GM23248 (cell line): ENCODE measurements at places on chromosomes 3 and 15.

- no peak overlapping the region for H3K4me3 ChIP-seq
- no peak overlapping the region for H3K27ac ChIP-seq
- DNase-seq: no peak
- peaks cover 28% of the 10 kb centered on the region for H3K4me1 ChIP-seq
- no peaks in the 10 kb centered on the region for H3K27me3 ChIP-seq
Measured at GRCh38 chr15:99538261-99538660, 27.5 kb upstream of the MEF2A start.

DNA sequence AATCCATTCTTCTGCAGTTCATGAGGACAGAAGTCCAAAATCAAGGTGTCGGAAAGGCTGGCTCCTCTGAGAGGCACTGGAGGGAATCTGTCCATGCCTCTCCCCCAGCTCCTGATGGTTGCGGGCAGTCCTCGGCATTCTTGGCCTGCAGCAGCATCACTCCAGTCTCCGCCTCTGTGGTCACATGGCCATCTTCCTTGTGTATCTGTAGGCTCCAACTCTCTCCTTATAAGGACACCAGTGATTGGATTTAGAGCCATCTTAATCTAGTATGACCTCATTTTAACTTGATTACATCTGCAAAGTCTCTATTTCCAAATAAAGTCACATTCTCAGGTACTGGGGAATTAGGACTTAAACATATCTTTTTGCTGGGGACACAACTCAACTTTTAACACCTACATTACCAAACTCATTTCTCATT, 56.0 kb upstream of the FLNB start:
- no peak overlapping the region for H3K4me3 ChIP-seq
- H3K4me1 ChIP-seq: peaks cover 48% of the 10 kb centered on the region
- H3K27ac ChIP-seq: peak overlapping the region; percentile 71
- H3K27me3 ChIP-seq: no peaks in the 10 kb centered on the region

- peaks cover 39% of the 10 kb centered on the region for H3K36me3 ChIP-seq
- H3K27me3 ChIP-seq: no peaks in the 10 kb centered on the region
- peaks cover 19% of the 10 kb centered on the region for H3K4me1 ChIP-seq
- no peak overlapping the region for H3K27ac ChIP-seq
Measured at GRCh38 chr3:47612178-47612577, 33.5 kb upstream of the CSPG5 start.

- peak; percentile 32 for DNase-seq
- no peaks in the 10 kb centered on the region for H3K36me3 ChIP-seq
- H3K27me3 ChIP-seq: no peaks in the 10 kb centered on the region
- peaks cover 22% of the 10 kb centered on the region; the same call in 1 of the 2 replicates for H3K4me1 ChIP-seq
- H3K27ac ChIP-seq: no peak overlapping the region
- no peak overlapping the region for H3K4me3 ChIP-seq
Measured at GRCh38 chr3:12752102-12752501, 7.0 kb downstream of the TMEM40 start.

GRCh38 chr3:70431911-70432310, 119.5 kb upstream of the MDFIC2 start:
- H3K36me3 ChIP-seq: no peaks in the 10 kb centered on the region
- H3K27ac ChIP-seq: no peak overlapping the region
- peak; percentile 11 for DNase-seq
- H3K4me3 ChIP-seq: no peak overlapping the region
- no peaks in the 10 kb centered on the region for H3K4me1 ChIP-seq
- no peaks in the 10 kb centered on the region for H3K27me3 ChIP-seq

GRCh38 chr3:180417241-180417640, 184.7 kb upstream of the TTC14 start:
- H3K4me3 ChIP-seq: no peak overlapping the region
- no peak overlapping the region for H3K27ac ChIP-seq
- H3K4me1 ChIP-seq: peaks cover 6% of the 10 kb centered on the region; the same call in 1 of the 2 replicates
- peak; percentile 16 for DNase-seq

DNA sequence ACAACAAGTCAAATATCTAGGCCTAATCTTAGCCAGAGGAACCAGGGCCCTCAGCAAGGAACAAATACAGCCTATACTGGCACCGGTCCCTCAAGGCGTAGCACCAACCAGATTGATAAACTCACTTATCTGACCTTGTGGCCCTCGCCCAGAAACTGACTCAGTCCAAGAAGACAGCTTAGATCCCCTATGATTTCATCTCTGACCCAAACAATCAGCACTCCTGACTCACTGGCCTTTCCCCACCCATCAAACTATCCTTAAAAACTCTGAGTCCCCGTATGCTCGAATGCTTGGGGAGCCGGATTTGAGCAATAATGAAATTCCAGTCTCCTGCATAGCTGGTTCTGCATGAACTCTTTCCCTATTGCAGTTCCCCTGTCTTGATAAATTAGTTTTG, 1.6 kb upstream of the SORD start:
- 0 out of 2 replicates have a peak, but pooled peaks cover 10% of the 10 kb centered on the region for H3K27me3 ChIP-seq
- H3K4me1 ChIP-seq: peaks cover 10% of the 10 kb centered on the region; the same call in 1 of the 2 replicates
- no peaks in the 10 kb centered on the region for H3K36me3 ChIP-seq
- no peak overlapping the region for H3K27ac ChIP-seq
- DNase-seq: peak; percentile 25

DNA sequence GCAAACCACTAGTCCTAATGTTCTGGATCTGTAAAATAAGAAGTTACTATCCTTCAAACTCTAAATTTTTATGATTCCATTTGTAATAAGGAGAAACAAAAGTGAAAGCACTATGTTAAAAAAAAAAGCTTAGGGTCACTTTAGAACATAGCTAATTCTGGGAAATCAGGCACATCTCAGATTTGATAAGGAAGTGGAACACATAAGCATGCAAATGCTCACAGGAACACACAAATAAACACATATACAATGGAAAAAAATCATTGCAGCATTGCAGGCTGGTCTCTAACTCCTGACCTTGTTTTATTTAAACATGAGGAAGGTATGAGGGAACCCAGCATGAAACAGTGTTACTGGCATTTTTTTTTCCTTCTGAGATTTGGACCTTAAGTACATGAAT, 63.2 kb upstream of the TNFSF10 start:
- DNase-seq: no peak
- H3K36me3 ChIP-seq: no peaks in the 10 kb centered on the region
- no peak overlapping the region for H3K27ac ChIP-seq
- H3K27me3 ChIP-seq: no peaks in the 10 kb centered on the region
- no peaks in the 10 kb centered on the region for H3K4me1 ChIP-seq

DNA sequence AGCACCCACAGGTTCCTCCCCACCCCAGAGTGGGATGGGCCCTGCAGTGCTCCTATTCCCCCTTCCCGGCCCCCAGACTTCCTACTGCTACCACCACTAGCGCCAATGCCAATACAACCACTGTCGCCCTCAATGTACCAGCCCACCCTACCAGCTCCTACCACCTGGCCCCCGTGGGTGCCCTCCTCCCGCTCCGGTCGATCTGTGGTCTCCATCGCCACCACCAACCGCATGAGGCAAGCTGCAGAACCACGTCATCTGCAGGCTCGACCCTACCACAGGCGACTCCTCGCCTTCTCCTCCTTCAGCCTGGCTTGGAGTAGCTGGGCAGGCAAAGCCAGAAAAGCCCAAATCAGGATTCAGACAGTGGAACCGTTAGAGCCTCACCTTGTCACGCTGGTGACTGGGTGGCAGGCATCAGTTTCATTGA, 179.3 kb downstream of the POTEB3 start:
- no peaks in the 10 kb centered on the region for H3K27me3 ChIP-seq
- H3K4me1 ChIP-seq: no peaks in the 10 kb centered on the region
- no peak for DNase-seq
- H3K36me3 ChIP-seq: no peaks in the 10 kb centered on the region
- no peak overlapping the region for H3K4me3 ChIP-seq
- H3K27ac ChIP-seq: no peak overlapping the region

DNA sequence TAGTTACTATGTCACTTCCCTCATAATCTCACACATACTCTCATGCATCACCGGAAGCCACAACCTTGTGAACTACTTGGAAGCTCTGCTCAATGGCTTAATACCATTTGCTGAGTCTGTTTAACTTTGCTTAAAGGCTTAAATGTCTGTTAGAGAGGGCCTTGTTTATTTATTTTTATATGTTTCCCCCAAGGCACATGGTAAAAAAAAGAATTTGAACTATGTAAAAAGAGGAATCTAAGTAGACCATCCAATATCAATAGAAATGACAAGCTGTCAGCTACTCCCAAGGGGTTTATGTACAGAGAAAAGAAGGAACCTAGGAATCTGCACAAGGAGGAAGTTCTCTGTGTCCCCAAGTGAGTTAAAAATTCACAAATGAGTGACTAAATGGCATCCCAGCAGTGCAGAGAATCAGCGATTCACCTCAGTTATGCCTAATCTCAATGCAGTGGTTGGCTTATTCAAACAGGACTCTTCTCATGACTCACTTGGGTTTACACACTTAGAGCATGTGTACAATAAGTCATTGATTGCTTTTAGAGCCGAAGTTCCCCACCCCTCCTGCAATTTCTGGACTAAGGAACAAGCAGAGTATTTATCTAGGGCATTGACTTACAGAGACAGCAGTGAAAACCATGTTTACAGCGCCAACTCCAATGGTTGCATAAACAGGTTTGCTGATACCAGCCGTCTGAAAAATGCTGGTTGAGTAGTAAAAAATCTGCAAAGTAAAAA, 24.4 kb downstream of the SLC2A2 start:
- peaks cover 69% of the 10 kb centered on the region for H3K4me1 ChIP-seq
- no peak overlapping the region for H3K4me3 ChIP-seq
- no peaks in the 10 kb centered on the region for H3K27me3 ChIP-seq
- no peak overlapping the region for H3K27ac ChIP-seq

GRCh38 chr3:116190095-116190494, 255.2 kb downstream of the LSAMP start:
- no peaks in the 10 kb centered on the region for H3K36me3 ChIP-seq
- DNase-seq: no peak
- H3K4me3 ChIP-seq: no peak overlapping the region
- no peak overlapping the region for H3K27ac ChIP-seq
- peaks cover 7% of the 10 kb centered on the region for H3K4me1 ChIP-seq
- H3K27me3 ChIP-seq: no peaks in the 10 kb centered on the region; the same call in 1 of the 2 replicates

DNA sequence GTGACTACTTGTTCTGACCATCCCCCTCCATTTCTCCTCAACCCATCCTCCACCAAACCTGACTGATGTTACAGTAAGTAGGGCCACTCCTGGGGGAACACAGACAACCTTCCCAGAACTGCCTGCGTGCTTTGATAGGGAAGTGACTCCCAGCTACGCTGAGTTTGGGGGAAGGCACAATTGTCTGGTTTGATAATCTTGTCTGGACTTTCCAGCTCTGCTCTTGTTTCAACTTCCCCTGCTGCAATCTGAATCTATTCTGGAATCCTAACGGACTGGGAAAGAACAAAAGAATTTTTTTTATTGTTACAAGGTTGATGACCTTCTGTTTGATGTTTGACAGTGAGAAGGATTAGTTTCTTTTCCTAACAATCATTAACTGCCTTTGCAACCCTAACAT, 895.6 kb downstream of the ROBO1 start:
- H3K27ac ChIP-seq: no peak overlapping the region
- no peaks in the 10 kb centered on the region for H3K36me3 ChIP-seq
- H3K27me3 ChIP-seq: no peaks in the 10 kb centered on the region
- H3K4me3 ChIP-seq: no peak overlapping the region
- no peak for DNase-seq
